ENCODE measurements at places on chromosomes 16 and 17. TPM values are rescaled to one million over a fixed set of nuclear protein-coding genes. Genes with fewer than 3 reads are reported as not detected.

- no peaks in the 10 kb centered on the region for H3K4me1 ChIP-seq
- no peak overlapping the region for H3K4me3 ChIP-seq
- H3K27ac ChIP-seq = no peak overlapping the region
- no peak for DNase-seq
- H3K36me3 ChIP-seq = no peaks in the 10 kb centered on the region
Observed at GRCh38 chr17:80927791-80928216, 63.8 kb upstream of the CHMP6 start.

The NPIPA2 gene
- total RNA-seq = 4.8 TPM

GRCh38 chr16:1859650-1860049, 12.3 kb downstream of the MEIOB start:
- peaks cover 18% of the 10 kb centered on the region for H3K27me3 ChIP-seq
- no peaks in the 10 kb centered on the region for H3K4me1 ChIP-seq
- no peaks in the 10 kb centered on the region for H3K36me3 ChIP-seq

- H3K36me3 ChIP-seq = no peaks in the 10 kb centered on the region
- no peaks in the 10 kb centered on the region for H3K4me1 ChIP-seq
- no peak overlapping the region for H3K4me3 ChIP-seq
- no peaks in the 10 kb centered on the region for H3K27me3 ChIP-seq
Observed at GRCh38 chr17:79046916-79047280, 22.9 kb downstream of the C1QTNF1 start.
